ENCODE measurements at places on chromosomes 13 and 19.

DNA sequence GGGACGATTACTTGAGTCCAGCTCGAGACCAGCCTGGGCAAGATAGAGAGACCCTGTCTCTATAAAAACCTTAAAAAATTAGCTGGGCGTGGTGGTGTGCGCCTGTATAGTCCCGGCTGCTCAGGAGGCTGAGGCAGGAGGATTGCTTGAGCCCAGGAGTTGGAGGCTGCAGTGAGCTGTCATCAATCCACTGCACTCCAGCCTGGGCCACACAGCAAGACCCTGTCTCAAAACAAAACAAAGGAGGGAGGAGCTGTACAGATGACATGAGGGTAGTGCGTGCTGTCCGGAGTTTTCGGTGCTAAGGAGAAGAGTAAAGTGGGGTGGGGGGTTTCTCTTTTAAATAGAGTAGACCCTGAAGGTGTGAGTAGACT is 22.6 kb downstream of the HDGFL2 start:
- no peak for DNase-seq

- no peak for DNase-seq
These were observed 457.3 kb downstream of the EFNB2 start for GRCh38 chr13:106078191-106078590.

GRCh38 chr19:41934849-41935374 is 6.7 kb upstream of the ERFL start:
- peak; percentile 75 for DNase-seq

DNA sequence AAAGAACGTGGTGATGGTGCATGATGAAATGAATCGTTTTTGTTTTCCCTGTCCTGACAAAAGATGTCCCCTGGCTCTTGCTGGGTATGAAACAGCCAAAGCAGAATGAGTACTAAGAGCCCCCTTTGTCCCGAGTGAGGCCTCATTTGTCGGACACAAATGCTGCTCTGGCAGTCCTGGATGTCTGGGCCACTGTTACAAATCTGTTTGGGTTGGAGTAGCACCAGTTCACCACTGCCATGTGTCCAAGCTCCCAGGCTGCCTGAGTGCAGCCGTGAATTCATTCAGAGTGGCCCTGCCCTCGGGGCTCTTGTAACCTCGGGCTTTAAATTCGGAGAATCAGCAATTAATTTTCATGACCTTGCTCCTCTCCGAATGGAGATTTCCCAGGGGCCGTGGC is 182.4 kb downstream of the NUFIP1 start:
- DNase-seq: no peak

DNA sequence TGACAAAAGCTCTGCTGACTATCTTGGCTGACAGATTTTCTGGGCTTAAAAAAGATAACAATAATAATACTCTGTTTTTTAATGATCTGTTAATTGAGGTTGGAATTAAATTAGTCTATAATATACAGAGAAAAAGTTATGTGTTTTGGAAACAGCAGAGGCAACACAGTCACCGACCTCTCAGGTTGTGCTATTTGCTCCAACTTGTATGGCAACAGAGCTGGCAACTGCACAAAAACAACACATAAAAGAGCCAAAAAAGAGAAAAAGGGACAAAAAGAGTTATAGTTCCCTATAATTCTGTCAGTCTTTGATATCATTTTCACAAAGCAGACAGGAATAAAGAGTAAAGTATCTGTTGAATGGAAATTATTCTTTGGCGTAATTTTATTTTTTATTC is 102.3 kb upstream of the POSTN start:
- DNase-seq: no peak

DNA sequence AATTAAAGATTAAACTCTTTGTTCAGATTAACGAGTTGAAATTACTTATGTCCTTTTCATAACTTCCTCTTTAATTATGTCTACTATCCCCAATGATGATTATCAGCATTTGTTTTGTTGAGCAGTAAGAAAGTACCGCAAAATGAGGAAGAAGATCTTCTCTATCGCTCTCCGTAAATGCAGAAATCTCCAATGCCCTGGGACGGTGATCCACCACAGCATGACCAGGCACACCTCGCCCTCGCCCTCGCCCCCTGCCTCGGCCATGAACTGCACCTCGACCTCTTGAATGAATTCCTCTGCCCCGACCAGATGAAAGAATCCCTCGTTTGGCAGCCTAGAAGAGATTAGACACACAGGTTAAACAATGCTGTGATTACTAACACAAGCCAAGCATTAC is 69.1 kb downstream of the RBM26 start:
- no peak for DNase-seq

GRCh38 chr13:39417643-39418042 is 185.3 kb downstream of the LHFPL6 start:
- no peak for DNase-seq

- no peak for DNase-seq
These were observed 133.9 kb downstream of the AKAP11 start for GRCh38 chr13:42405665-42406390.

DNA sequence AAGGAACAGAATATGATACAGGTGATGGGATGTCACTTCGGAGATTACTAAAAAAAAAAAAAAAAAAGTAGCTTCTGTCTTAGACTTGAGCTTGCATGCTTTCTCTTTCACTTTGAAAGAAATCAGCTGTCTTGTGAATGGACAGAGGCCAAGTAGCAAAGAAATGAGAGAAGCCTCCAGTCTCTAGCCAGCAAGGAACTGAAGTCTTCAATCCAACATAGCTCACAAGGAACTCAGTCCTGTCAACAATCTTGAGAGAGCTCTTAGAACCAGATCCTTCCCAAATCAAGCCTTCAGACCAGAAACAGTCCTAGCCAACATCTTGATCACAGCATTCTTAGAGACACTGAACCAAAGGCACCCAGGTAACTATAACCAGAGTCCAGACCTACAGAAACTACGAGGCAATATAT is 7.7 kb downstream of the N4BP2L2 start:
- DNase-seq: no peak

DNA sequence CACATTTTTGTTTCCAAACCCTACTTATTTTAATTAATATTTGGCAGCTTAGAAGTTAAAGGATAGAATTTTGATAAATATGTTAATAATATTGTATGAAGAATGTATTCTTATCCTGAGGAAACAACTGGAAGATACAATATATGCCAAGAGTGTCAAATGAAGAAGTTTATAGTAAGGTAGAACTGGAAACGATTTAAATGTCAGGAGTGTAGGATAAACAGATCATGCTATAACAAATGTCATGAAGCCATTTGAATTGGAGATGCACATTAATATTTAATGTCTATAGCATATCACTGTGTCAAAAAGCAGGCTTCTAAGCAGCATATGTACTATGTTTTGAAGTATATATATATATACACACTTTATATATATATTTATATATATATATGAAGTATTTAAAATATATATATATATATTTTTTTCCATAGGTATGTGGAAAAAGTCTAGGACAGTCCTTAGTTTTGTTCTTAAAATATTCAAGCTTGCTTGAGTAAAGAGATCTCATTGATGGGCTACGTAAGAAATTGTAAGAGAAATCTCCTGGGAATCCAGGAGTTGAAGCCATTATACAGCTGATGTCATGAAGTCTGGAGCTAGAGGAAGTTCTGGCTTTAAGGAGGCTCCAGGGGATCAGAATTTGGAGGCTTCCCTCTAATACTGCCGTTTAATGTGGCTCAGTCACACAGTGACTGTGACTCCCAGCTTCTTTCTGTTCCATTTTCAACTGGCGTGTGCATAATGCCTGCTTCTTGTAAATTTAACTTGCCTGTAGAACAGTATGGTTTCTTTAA is 79.9 kb upstream of the MYCBP2 start:
- DNase-seq: no peak

DNA sequence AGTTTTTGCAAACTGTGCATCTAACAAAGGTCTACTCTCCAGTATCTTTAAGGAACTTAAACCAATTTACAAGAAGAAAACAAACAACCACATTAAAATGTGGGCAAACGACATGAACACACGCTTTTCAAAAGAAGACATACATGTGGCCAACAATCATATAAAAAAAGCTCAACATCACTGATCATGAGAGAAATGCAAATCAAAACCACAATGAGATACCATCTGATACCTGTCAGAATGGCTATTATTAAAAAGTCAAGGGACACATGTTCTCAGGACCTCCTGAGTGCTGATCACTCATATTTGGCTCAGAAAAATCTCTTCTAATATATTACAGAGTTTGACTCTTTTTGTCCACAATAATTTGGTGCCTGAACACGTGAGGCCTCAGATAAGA is 14.2 kb upstream of the LILRB1 start:
- no peak for DNase-seq

Measured in psoas muscle (tissue), 8 donors.